ENCODE measurements at places on chromosomes 1 and 21. TPM values are rescaled to one million over a fixed set of nuclear protein-coding genes. Genes with fewer than 3 reads are reported as not detected.

Gene HENMT1
- total RNA-seq, result 16.5 TPM

Gene SH3BP5L
- 30.7 TPM for total RNA-seq

- H3K36me3 ChIP-seq, result no peaks in the 10 kb centered on the region
- no peak overlapping the region for H3K27ac ChIP-seq
- H3K27me3 ChIP-seq, result no peaks in the 10 kb centered on the region
- peaks cover 7% of the 10 kb centered on the region for H3K4me1 ChIP-seq
- peak; percentile 87 for DNase-seq
These were observed 78.6 kb downstream of the KCNN3 start for GRCh38 chr1:154791292-154792166.

- peaks cover 25% of the 10 kb centered on the region for H3K36me3 ChIP-seq
- no peaks in the 10 kb centered on the region for H3K27me3 ChIP-seq
- H3K27ac ChIP-seq, result no peak overlapping the region
- H3K4me3 ChIP-seq, result no peak overlapping the region
- DNase-seq, result no peak
- H3K4me1 ChIP-seq, result no peaks in the 10 kb centered on the region
These were observed 78.5 kb downstream of the ARHGEF10L start for GRCh38 chr1:17617787-17618557.

DNA sequence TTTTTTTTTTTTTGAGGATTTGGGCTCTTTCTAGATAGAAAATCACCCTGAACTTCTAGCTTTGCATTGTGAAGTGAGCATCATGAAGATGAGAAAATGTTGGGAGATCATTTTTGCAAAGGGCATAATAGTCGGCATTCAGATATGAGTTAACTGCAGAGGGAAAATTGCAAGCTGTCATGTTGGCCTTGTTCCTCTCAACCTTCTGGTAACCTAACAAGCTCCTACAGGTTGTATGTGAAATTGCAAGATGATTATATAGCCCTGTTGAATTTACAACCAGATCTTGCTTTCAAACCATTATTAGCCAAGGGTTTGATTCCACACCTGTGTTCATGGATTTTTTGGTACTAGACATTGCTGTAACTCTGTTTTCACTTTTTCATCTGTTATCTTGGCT, 2.2 kb downstream of the ELOA start:
- DNase-seq, result no peak
- H3K27ac ChIP-seq, result no peak overlapping the region
- no peak overlapping the region for H3K4me3 ChIP-seq

DNA sequence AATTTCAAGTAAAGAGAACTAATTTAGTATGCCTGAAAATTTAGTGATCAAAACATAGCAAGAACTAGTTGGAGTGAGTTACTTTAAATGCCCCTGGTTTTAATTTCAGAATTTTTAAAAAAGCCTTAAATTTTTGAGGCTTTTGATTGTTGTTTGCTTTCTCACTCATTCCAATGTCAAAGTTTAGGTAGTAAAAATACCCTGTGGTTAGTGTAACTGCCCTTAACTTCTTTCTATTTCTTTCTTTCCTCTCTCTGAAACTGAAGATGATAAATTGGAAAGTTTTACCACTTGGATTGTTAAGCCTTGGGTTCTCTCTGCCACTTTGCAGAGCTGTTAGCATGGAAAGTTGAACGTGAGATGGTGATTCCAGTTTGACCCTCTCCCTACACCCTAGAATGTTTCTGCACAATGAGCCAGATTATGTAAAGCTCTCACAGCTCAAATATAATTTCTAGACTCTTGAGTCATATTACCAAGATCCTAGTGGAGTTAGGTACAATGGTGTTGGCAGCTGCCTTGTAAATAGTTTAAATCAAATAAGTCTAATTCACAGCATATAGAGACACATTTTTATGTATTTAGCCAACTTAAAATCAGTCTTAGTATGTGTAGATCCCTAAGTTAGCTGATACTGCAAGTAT, 192.4 kb upstream of the SGIP1 start:
- no peaks in the 10 kb centered on the region for H3K27me3 ChIP-seq
- no peak for DNase-seq
- peak overlapping the region; percentile 75 for H3K27ac ChIP-seq
- H3K36me3 ChIP-seq, result peaks cover 9% of the 10 kb centered on the region

GRCh38 chr1:235942979-235943575, 76.4 kb upstream of the LYST start:
- H3K36me3 ChIP-seq, result no peaks in the 10 kb centered on the region
- peak overlapping the region; percentile 7 for H3K27ac ChIP-seq
- H3K4me1 ChIP-seq, result peaks cover 85% of the 10 kb centered on the region
- no peak for DNase-seq

DNA sequence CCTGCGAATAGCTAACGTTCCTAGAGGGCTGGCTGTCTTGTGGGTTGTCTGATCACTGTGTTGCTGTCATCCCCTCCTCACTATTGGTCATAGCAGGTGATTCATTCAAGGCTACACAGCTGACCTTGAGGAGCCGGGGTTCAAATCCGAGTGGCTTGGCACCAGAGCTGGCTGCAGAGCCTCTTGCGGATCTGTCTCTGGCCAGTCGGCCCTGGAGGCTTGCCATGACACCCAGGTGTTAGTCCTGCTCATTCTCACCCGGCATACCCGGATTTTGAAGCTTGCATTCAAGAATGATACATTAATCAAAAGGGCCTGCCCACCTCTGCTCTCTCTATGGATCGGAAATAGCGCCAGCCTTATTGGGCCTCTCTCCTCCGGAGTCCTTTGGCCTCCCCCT, 110.4 kb downstream of the DHRS3 start:
- H3K36me3 ChIP-seq, result peaks cover 44% of the 10 kb centered on the region
- no peak overlapping the region for H3K4me3 ChIP-seq
- H3K4me1 ChIP-seq, result peaks cover 19% of the 10 kb centered on the region
- H3K27ac ChIP-seq, result no peak overlapping the region
- no peaks in the 10 kb centered on the region for H3K27me3 ChIP-seq
- no peak for DNase-seq
